ENCODE measurements at places on chromosomes 4 and X.

DNA sequence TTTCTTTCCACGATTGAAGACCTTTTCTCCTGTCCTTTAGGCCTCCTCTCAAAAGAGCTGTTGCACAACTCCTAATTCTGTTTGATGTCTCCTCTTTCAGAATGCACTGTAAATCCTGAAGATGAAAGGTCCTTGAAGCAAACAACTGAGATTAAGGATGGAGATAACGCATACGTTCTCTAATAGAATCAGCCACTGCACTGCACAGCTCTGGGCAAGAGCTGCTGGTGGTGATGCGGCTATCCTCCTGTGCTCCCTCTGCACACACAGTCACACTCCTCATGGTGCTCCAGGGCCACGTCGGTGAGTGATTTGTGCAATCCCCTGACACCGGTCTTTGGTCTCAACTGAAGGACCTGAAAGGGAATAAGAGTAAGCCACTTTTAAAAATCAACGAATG lies 208.7 kb downstream of the PDGFC start:
- no peak for DNase-seq

DNA sequence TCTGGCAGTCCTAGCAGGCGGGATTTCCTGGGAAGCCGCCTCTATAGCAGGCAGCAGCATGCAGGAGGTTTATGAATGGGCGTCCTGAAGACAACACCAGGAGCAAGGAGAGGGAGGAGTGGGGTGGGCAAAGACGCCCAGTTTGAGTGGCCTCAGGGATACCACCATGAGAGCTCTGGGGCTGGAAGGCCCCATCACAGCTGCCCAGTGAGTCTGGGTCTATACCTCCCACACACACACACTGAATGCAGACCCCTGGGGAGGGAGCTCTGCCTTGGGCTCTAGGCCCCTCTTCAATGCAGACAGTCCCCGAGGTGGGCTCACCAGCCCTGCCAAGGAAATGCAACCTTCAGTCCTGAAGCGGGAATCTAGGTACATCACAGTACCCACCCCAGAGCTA lies 98.6 kb downstream of the AFAP1 start:
- DNase-seq, result no peak

DNA sequence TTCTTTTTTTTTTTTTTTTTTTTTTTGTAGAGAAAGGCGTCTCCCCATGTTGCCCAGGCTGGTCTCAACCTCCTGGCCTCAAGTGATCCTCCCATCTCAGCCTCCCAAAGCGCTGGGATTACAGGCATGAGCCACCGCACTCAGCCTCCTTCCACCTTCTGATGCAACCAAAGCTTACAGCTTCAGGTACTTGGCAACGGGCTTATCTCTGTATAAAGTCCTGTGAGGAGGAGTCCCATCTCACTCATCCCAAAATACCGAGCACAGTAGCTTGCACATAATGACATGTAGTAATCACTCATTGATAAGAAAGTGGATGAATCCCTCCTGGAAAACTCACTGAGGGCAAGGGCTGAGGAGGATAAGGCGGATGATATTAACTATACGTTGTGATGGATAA lies 19.1 kb downstream of the IRF2 start:
- DNase-seq, result no peak

DNA sequence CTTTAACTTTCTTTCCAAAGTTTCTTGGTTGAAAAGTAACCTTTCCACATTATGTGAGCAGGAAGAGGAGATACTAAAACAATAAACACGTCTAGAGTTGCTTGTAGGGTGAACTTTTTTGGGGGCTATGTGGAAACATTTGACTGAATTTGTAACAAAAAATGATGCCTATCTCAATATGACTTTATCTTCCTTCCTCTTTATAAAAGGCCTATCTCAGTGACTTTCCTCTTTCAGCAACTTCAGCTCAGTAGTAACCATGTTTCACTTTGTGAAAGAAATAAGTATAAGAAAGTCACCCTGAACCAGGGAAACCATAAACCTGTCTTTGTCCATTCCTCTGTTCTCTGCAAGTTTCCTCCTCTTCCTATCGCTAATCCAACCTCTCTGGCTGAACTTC lies 124.7 kb upstream of the TMEM164 start:
- DNase-seq, result no peak

Data from Caco-2 (cell line).